ENCODE measurements at places on chromosomes 7 and 10. TPM values are rescaled to one million over a fixed set of nuclear protein-coding genes. Genes with fewer than 3 reads are reported as not detected.

CLIP2 gene
- 2.1 TPM for total RNA-seq

SRRM3 gene
- 0.11 TPM for total RNA-seq

INPP5F gene
- total RNA-seq = 11.9 TPM

MACROH2A2 gene
- 7.1 TPM for total RNA-seq

ACTL6B gene
- total RNA-seq = not detected

DLD gene
- total RNA-seq = 108 TPM

CYP2C19 gene
- total RNA-seq = not detected

RELN gene
- total RNA-seq = not detected

TYW1B gene
- 4.5 TPM for total RNA-seq

LIPK gene
- total RNA-seq = not detected

EGR2 gene
- total RNA-seq = 126 TPM

STOX1 gene
- 0.85 TPM for total RNA-seq

METTL27 gene
- total RNA-seq = 0.90 TPM

DNA sequence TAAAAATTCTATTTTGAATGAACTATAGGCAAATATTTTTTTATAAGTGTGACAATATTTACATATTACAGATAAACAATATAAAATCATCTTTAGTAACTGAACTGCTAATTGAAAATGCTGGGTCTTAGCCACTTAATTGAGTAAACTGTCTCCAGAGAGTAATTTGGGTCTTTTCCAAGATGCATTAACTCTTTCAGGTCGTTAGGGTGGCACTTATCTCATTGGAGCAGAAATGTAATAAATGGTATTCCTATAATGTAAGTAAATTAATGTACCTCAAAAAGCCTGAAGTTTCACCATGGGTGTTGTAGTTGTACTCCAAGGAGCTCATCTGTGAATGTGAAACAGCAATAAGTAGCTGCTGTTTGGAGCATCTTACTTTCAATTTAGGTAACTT, 208.5 kb downstream of the EXOC4 start:
- DNase-seq = no peak

- DNase-seq = no peak
Measured at GRCh38 chr7:158120716-158121115, 466.9 kb downstream of the PTPRN2 start.

DNA sequence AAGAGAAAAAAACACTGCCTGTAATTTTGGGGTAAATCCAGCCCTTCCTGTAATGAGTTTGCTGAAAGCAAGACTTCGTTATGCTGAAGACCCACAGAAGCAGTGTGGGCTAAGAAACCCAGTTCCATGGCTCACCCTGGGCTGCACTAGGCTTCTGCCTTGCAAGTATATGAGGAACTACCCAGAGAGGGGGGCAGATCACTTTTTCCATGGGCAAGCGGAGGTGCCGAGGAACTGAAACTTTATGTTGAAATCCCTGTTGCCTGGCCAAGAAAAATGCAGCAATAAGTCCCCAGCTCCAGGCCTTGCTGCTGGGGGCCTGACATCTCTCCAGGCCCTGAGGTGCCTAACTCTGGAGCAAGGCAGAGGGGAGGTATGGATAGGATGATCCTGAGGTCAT, 8.5 kb downstream of the RASSF4 start:
- no peak for DNase-seq

GRCh38 chr7:98840722-98841121, 29.1 kb downstream of the TMEM130 start:
- no peak for DNase-seq

DNA sequence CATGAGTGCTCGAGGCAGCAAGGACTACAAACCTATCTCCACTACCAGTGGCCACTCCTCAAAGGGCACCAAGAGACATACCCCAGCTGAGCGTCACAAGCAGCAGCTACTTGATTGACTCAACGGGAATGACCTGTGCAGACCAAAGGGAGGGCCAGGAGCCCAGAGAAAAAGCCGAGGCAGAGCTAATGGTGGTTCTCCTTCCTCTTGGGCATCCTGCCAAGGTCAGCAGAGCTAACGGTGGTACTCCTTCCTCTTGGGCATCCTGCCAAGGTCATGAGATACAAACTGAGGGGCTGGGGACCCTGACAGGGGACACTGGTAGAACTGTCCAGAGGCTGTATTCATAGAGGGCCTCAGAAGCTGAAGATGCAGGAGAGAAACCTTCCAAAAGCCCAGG, 60.4 kb downstream of the FAM53B start:
- no peak for DNase-seq

GRCh38 chr10:87761892-87762291, 56.1 kb downstream of the ATAD1 start:
- DNase-seq = peak; percentile 18

GRCh38 chr10:74418285-74418872, 267.4 kb downstream of the ADK start:
- no peak for DNase-seq

GRCh38 chr7:29974286-29974685, 15.3 kb downstream of the SCRN1 start:
- no peak for DNase-seq

DNA sequence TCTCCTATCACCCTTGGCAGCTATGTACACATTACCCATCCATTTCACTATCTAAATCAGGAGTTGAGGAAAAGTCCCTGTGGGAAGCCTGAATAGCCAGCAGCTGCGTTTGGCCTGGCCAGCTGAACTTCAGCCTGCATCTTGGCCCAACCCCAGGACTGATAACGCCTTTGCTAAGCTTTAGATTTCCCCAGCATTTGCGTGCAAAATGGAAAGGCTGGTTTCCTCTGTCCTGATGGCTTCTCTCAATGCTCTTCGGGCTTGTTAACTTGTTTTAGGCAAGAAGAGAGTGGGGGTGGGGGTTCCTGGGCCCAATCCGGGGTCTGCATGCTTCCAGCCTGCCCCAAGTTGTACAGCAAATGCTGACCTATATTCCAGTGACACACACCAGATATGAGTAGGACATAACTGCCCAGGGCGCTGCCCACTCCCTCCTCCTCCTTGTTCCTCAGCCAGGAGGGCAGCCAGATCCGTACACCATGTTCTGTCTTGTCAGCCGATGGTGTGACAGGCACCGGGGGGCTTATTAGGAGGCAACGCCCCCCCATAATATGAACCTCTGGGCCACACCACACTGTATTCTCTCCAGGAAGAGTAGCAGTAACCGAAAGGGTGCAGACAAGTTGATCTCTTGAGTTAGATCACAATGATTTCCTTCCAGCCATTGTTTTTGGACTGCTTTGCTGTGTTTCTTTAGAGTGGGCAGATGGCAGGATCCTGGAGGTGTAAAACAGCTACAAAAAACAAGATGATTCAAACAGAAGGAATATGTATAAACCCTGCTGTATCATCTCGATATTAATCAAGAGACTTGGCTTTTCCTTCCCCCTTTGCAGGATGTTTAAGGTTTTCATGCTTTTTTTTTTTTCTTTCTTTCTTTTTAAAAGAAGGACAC, 339.0 kb downstream of the RNLS start:
- no peak for DNase-seq

- DNase-seq = no peak
Measured at GRCh38 chr10:119653916-119654315, 2.7 kb downstream of the BAG3 start.

- no peak for DNase-seq
Measured at GRCh38 chr7:70590126-70590854, 541.7 kb upstream of the GALNT17 start.

GRCh38 chr7:118214833-118215182, 9.7 kb upstream of the ANKRD7 start:
- no peak for DNase-seq

- DNase-seq = no peak
Measured at GRCh38 chr10:119652361-119652730, 1.2 kb downstream of the BAG3 start.

- DNase-seq = no peak
Measured at GRCh38 chr7:45627691-45628456, 53.7 kb downstream of the ADCY1 start.

DNA sequence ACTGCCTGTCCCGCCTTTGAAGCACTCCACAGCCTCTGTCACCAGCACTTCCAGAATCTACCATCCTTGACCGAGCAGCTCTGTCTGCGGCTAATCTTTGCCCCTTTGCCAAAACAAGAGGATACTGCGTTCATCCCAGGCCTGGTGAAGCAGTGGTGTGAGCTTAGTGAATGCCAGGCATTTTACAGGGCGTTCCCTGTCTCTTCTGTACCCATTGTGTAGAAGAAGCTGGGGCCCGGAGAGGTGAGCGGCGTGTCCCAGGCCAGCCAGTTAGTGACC, 61.2 kb downstream of the C10orf105 start:
- no peak for DNase-seq

DNA sequence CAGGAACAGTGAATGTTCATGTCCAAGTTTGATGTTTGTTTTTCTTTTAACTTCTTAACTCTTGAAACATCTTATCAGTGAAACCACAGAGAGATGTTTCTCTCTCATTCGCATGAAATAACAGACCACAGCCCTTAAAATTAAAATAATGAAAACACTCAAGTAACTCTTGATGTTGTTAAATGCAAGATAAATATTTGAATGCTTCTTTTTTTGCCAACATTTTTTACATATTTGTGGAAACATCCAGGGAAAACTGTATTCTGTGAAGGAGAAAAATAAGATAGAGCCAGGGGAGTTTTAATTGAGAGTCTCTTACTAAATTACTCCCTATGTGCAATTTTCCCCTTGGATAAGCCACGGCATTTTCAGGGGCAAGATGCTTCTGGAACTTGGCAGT, 361.8 kb upstream of the MGMT start:
- DNase-seq = no peak

DNA sequence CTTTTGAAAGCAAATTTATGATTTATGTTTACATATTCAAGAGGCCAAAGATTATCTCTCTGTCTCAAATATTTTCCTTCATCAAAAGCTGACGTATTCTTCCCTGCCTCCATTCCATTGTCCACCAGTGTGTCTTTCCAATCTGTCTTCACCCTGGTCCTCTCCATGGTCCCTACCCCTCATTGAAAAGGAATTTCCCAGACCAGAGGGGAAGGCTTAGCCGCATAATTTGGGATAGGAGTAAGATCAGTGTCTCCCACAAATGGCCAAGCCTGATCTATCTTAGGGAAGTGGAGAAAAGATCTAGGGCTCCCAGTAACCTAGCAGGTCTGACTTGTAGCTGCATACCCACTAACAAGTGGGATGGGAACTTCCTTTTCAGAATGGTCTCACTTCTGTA, 46.3 kb upstream of the ZNF800 start:
- DNase-seq = no peak

DNA sequence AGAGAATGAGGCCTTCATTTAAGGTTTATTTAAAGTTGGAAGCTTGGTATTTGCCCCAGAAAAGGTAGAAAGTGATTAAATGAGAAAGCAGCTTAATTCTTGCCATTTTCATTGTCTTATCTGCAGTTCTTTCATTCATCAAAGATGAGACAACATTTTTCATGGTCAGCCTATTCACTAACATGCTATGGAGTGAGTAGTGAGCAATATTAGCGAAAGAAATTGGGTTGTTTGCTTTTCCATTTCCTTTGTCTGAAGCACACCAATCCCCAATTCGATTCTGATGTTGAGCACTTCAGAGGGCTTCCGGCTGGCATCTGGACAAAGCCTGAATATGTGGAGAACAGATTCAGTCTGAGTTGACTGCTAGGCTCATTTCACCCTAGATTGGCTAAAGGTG, 317.2 kb downstream of the BBS9 start:
- no peak for DNase-seq

- no peak for DNase-seq
Measured at GRCh38 chr7:148790850-148791249, 92.1 kb downstream of the CUL1 start.

DNA sequence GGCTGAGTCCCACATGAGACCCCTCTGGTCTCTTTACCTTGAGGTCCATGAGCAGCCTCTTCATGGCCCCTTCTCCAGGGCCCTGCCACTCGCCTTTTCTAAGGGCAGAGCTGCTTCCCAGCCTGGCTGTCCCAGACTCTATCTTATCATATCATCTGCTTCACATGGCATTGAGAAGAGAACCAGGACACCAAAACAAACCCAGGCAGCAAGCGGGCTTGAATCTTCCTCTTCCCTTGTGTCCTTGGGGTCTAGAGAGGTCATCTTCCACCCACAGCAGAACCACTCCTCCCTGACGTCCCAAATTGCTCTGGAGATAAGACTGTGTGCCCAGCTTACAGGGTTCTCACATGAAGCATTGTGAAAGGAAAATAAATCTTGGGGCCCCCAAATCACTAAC, 261.3 kb upstream of the AUTS2 start:
- no peak for DNase-seq

Data from activated T-helper 2 cell treated with anti-CD3 and anti-CD28 coated beads, Interferon-gamma antibody, Interleukin-2, Interleukin-4, amounts not matched to agents 10 μg/mL and 5 μg/mL and 100 μg/mL, durations not matched to agents 14 hours and 24 hours and 36 hours (primary cell).